Mesenteric fat pad (tissue), 1 donor: ENCODE measurements at places on chromosomes 4 and X. TPM values are rescaled to one million over a fixed set of nuclear protein-coding genes. Genes with fewer than 3 reads are reported as not detected.

GRCh38 chr4:183407635-183408464, 36.6 kb upstream of the CDKN2AIP start:
- DNase-seq, result no peak

DNA sequence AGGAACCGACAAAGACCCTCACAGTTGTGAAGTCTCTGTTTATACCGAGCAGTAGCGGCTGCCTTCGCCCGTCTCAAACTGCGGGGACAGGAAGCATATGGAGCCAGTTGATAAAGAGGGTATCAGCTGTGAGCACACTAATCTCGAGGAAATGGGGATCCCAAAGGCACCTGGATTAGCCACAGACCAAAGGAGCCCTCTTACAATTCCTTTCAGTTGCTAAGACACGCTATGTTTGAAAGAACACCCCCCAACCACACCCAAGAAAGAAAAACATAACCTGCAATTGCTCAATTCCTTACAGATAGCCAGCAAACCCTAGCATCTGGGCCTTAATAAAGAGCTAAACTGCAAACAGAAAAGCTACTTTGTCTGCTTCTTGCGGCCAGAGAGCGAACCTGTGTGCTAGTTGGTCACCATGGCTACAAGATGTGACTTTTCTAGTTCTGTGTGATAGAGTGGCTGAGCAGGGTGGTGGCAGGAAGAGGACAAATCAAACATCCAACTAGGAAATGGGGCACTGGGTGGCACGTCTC, 23.3 kb upstream of the CHRNA9 start:
- no peak for DNase-seq

The AADAT gene
- total RNA-seq, result 2.0 TPM

- DNase-seq, result no peak
These were observed 328.4 kb downstream of the CAMK2D start for GRCh38 chr4:113433116-113433515.

GRCh38 chr4:156255230-156256007, 301.8 kb upstream of the CTSO start:
- no peak for DNase-seq

The GLUD2 gene
- 5.6 TPM for total RNA-seq

DNA sequence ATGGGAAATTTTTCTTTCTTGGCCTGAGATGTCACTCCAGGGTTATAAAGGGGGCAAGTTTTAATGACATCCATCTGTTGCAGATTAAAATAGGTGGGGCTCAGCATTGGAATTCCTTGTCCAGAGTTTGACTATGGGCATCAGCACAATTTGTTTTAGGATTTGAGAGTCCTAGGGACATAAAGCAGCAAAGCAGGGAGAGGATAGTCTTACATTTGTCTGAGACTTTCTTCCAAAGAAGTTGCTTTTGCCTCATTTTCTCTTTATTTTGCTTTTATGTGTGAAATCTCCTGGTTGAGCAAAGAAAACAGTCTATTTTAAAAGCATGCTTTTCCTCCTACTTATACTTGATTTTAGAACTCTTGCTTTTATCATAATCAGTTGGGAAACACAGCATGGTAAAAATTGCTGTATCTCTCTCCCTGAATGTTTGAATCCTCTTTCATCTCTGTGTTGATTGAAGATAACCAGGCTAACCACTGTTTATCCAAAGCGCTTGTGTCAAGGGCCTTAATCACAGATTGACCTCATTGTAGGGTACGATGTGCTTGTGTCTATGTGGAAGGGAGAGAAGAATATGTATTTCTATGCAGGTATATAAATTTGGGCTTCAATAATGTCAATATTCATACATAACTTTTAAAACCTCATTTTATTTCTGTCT, 121.5 kb downstream of the ANK2 start:
- no peak for DNase-seq

The GTPBP6 gene
- 48.1 TPM for total RNA-seq

The CCDC120 gene
- 4.0 TPM for total RNA-seq

DNA sequence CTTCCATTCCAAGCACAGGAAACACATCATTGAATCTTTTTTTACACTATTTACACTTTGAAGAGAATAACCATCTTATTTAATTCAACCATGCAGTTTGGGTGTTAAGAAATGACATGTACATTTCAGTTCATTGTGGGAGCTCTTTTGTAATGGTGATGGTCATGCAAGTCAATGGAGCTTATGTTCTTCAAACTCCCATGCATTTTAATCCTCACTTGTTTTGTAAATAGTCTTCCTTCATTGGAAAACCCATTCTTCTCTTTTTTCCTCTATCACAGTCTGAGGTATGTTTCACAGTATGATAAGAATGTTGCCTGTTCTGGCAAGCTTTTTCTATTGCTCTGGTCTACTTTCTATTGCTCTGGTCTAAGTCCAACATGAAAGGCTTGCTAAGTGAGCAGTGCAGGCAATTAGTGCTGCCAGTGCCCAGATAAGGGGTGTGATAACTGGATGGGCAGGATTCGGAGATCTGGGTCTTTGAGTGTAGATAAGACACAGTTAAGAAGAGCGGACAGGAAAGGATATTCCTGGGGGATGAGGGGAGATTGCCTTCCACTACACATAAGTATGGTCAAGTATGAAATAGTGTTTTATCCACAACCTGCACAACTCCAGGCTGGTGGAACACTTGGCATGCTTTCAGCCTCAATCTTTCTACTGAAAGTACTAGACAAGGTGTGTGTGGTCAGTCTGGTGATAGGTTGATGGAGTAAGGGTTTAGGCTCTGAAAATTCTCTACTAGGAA, 17.1 kb downstream of the AFP start:
- no peak for DNase-seq

The PCDH11X gene
- not detected for total RNA-seq

DNA sequence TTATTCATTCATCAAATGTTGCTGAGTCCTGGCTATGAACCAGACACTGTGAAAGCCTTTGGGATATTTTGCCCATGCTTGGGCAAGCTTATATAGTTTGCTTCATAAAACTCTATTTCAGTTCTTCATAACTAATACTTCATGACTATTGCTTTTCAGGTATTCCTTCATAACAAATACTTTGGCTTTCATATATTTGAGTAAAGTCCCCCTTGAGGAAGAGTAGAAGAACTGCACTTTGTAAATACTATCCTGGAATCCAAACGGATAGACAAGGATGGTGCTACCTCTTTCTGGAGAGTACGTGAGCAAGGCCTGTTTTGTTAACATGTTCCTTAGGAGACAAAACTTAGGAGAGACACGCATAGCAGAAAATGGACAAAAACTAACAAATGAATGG, 1.7 kb upstream of the AFP start:
- no peak for DNase-seq

The TLR3 gene
- 10.9 TPM for total RNA-seq

- no peak for DNase-seq
These were observed 62.3 kb upstream of the CD99 start for GRCh38 chrX:2628751-2629315.

The FAM50A gene
- total RNA-seq, result 88.3 TPM

- DNase-seq, result no peak
These were observed 410.9 kb downstream of the GRID2 start for GRCh38 chr4:92714640-92715039.

The PNMA6F gene
- not detected for total RNA-seq

GRCh38 chr4:85807247-85807950, 332.4 kb downstream of the ARHGAP24 start:
- DNase-seq, result no peak

GRCh38 chr4:2054217-2054616, 4.9 kb upstream of the NAT8L start:
- DNase-seq, result no peak

The MRPS18C gene
- total RNA-seq, result 46.7 TPM

DNA sequence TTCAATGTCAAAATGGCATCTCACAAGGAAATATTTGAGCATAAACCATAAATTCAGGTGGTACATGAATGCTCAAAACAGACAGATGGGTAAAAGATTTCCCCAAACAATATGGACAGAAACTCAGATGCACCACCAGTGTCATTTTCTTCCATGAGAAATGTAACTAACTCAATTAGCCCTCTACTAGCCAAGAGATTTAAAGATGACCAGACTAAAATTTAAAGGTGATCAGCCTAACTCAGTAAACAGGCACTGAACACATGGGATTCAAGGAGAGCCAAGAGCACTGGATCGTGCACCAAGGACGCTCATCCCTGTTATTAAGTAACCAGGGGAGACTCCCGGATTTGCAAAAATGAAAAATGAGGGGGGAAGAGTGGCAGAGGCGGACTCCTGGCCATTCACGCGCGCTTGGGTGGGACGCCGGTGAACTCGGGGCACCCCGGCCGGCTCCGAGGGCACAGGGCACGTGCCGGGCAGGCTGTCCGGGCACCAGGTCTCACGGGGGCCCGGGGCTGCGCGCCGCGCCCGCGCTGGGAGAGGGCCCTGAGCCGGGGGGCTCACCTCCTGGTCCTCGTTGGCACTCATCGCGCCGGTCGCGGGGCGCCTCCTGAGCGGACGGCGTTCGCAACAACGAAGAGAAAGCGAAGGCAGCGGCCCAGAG, 490 bp downstream of the RWDD4 start:
- no peak for DNase-seq

DNA sequence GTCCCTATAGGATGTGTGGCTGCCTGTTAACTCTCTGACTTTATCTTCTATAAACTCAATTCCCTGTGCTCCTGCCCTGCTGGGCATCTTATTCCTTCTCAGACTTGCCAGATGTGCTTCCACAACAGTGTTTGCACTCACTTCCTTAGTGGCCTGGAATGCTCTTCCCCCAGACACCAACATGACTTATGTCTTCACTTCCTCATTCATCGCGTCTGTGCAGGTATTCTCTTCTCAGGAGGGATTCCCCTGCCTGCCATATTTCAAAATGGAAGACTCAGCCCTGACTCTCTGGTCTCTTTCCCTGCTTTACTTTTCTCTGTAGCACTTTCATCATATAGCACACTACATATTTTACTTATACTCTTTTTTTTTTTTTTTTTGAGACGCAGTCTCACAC, 344.0 kb downstream of the CENPC start:
- DNase-seq, result no peak

DNA sequence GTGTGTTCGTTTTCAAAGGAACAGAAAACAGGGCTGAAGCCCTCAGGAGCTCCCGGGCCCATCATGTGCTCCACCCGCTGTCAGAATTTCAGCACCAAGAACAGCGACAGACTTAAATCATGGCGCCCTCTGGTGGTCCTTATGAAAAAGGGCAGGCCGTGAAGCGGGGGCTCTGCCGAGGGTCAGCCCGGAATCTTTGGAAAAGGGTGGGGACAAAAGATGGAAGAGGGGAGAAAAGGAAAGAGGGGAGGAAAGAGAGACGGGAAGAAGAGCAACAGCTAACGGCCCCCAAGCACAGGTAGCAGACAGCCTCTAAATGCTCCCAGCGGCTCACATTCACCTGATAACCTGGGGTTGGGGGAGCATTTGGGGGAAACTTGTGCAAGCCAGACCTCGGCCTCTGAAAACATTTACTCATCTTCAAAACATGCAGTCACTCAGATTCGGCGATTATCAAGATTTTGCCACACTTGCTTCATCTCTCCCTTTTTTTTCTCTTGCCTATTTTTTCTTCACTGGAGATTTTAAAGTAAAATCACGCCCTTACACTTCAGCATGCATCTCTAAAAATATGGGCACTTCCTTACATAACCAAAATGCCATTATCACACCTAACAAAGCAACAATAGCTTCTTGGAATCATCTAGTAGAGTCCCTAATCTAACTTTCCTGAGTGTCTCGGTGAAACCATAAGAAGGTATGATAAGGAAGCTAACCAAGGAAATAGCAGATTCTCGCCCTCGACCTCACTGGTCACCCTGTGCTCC, 28.1 kb upstream of the MAN2B2 start:
- DNase-seq, result no peak

DNA sequence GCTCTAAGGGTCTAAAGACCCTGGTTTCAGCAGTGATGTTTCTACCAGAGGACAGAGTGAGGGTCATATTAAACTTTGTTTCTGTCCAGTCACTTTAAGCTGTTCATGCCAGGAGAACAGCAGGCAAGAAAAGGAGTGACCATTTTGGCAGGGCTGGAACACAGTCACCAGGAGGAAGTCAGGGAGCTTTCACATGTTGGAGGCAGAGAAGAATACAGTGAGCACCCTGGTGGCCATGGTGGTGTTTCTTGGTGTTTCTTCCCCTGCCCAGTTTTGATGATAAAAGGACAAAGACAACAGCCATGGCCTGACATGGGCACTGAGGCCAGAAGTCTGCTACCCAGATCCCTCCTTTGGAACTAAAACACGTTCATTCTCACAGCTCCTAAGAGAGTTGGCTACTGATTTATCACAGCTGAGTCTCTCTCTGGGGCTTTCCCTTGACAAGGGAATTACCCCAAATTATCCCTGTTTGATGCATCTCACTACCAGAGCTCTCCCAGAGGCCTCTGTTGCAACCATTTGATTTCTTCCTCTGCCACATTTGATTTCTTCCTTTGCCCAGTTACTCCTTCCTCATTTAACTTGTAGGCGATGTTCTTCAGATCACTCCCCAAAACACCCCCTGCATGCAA, 106.4 kb upstream of the NWD2 start:
- DNase-seq, result no peak

DNA sequence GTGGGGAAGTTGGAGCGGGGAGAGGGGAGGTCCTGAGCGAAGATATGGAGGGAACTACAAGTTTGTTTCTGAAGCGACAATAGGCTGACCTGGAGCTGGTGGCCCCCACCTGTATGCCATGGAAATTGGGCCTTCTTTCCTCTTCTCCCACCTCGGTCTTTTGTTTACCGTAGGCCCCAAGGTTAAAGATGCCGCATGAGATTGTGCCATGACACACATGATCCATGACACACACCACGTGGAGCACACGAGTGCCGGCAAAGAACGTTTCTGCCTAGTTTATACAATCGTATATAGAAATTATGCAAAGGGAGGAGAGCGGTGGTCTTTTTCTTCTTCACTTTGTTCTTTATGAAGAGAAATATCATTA, 408 bp downstream of the TMEM33 start:
- no peak for DNase-seq

DNA sequence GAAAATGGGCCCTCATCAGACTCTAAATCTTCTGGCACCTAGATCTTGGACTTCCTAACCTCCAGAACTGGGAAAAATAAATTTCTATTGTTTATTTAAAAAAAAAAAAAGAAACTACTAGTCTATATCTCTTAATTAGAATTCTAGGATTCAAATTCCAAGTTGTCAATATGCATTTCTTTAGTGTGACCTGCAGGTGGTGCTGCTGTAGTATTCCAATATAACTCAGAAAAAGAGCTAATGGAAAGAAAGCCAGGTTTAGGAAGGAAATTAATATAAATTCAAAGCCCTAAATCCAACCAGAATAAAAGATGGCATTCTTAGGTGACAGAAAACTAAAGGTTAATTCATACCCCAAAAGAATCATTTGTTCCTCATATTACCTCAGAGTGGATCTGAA, 80.0 kb upstream of the NALF2 start:
- no peak for DNase-seq

DNA sequence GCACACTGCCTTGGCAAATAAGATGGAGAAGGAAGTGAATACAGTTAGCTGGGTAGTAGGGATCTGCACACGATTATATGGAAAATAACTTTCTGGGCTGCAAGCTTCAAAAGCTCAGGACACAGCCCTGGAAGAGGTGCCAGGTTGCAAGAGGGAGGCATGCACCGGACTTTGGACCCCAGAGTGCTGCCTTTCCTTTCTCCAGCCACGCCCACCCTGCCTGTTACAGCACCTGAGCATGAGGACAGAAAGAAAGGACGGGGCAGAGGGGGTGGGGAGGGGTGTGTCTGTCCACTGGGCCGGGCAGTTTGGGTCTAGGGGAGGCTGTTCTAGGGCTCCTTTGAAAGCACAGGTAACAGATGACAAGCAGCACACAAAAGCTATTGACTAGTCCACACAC, 152.8 kb downstream of the ENPP6 start:
- no peak for DNase-seq

- DNase-seq, result no peak
These were observed 95.1 kb downstream of the MAD2L1 start for GRCh38 chr4:119971431-119972084.

The GAGE13 gene
- total RNA-seq, result not detected

- DNase-seq, result no peak
These were observed 28.3 kb downstream of the SEC24D start for GRCh38 chr4:118807659-118808058.
